ENCODE measurements at places on chromosomes 16 and 17. TPM values are rescaled to one million over a fixed set of nuclear protein-coding genes. Genes with fewer than 3 reads are reported as not detected.

GRCh38 chr16:26177438-26177837, 485.7 kb downstream of the HS3ST4 start:
- no peak overlapping the region for H3K27ac ChIP-seq
- no peaks in the 10 kb centered on the region for H3K27me3 ChIP-seq
- H3K4me3 ChIP-seq = no peak overlapping the region
- H3K36me3 ChIP-seq = no peaks in the 10 kb centered on the region
- no peak for DNase-seq
- no peaks in the 10 kb centered on the region for H3K4me1 ChIP-seq

GRCh38 chr17:81002013-81002384, 10.4 kb downstream of the CHMP6 start:
- peaks cover 13% of the 10 kb centered on the region for H3K4me1 ChIP-seq
- DNase-seq = no peak
- H3K36me3 ChIP-seq = peaks cover 24% of the 10 kb centered on the region
- H3K27me3 ChIP-seq = peaks cover 3% of the 10 kb centered on the region
- no peak overlapping the region for H3K27ac ChIP-seq

- H3K36me3 ChIP-seq = no peaks in the 10 kb centered on the region
- H3K4me3 ChIP-seq = no peak overlapping the region
- DNase-seq = no peak
- H3K27ac ChIP-seq = no peak overlapping the region
Observed at GRCh38 chr16:85517154-85517553, 96.0 kb upstream of the GSE1 start.

DNA sequence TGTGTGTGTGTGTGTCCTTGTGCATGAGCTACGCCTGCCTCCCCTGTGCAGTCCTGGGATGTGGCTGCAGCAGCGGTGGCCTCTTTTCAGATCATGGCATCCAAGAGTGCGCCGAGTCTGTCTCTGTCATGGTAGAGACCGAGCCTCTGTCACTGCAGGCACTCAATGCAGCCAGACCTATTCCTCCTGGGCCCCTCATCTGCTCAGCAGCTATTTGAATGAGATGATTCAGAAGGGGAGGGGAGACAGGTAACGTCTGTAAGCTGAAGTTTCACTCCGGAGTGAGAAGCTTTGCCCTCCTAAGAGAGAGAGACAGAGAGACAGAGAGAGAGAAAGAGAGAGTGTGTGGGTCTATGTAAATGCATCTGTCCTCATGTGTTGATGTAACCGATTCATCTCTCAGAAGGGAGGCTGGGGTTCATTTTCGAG, 22.5 kb downstream of the STAT5A start:
- no peaks in the 10 kb centered on the region for H3K27me3 ChIP-seq
- H3K4me1 ChIP-seq = peaks cover 43% of the 10 kb centered on the region
- H3K27ac ChIP-seq = no peak overlapping the region
- no peaks in the 10 kb centered on the region for H3K36me3 ChIP-seq

Gene SNX20
- total RNA-seq = 47.7 TPM

Gene PLXDC1
- total RNA-seq = not detected

Data from B cell (primary cell).